ENCODE measurements at places on chromosomes 2 and 18.

GRCh38 chr18:55856229-55856628 is 268.2 kb upstream of the TCF4 start:
- H3K27ac ChIP-seq, result no peak overlapping the region
- no peaks in the 10 kb centered on the region for H3K36me3 ChIP-seq
- no peaks in the 10 kb centered on the region for H3K27me3 ChIP-seq
- no peak for DNase-seq
- no peak overlapping the region for H3K4me3 ChIP-seq

DNA sequence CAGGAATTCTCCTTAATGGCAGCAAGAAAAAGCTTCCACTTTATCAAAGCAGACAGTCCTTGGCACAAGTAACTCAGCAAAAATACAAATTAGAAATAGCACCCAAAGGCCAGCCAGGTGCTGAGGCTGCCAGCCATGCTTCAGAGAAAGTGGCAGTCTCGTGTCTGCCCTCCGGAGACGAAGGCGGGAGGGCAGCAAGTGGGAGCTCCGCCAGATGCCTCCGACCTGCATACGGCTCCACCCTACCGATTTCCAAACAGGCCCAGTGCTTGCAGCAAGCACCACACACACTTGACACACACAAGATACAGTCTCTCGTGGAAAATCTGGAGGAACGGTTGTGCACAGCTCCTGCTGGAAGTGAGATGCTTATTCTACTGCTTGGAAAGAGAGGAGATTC is 134.9 kb upstream of the REV1 start:
- H3K36me3 ChIP-seq, result no peaks in the 10 kb centered on the region
- no peak for DNase-seq
- no peak overlapping the region for H3K4me3 ChIP-seq
- H3K27ac ChIP-seq, result no peak overlapping the region
- H3K27me3 ChIP-seq, result no peaks in the 10 kb centered on the region

- peaks cover 73% of the 10 kb centered on the region for H3K27me3 ChIP-seq
- H3K27ac ChIP-seq, result peak overlapping the region; percentile 36
- H3K4me3 ChIP-seq, result peak overlapping the region; percentile 22
- no peak for DNase-seq
Observed at GRCh38 chr2:104856086-104856972, 2.4 kb downstream of the POU3F3 start.

DNA sequence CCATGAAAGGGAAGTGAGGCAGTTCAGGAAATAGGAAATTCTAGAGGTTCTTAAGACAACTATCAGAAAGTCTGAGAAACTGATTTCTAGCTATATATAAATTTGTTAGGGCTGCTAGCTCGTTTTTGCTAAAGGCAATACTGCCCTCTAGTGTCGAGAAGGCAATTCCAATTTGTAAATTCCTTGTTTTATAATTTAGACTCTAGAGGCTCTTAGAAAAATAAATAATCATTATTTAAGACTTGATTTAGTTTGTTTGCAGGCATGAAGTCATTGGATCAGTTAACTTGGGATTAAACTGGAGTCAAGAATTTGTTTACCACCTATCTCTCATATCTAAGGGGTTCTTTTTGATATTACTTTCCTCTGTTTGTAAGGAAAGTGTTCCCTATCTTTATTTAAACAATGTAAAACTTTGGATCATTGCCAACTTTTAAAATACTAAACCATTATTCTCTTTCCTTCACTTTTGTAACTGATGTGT is 66.2 kb downstream of the ACVR2A start:
- peak; percentile 63 for DNase-seq
- H3K4me3 ChIP-seq, result no peak overlapping the region
- H3K27ac ChIP-seq, result no peak overlapping the region
- peaks cover 10% of the 10 kb centered on the region for H3K36me3 ChIP-seq
- peaks cover 10% of the 10 kb centered on the region for H3K4me1 ChIP-seq
- no peaks in the 10 kb centered on the region for H3K27me3 ChIP-seq
